ENCODE measurements at places on chromosomes 1 and 21.
A peak's percentile ranks its signal among the peaks of the same experiment; 100 is the strongest.

- DNase-seq: no peak
Measured at GRCh38 chr1:176904057-176904751, 260.3 kb downstream of the ASTN1 start.

DNA sequence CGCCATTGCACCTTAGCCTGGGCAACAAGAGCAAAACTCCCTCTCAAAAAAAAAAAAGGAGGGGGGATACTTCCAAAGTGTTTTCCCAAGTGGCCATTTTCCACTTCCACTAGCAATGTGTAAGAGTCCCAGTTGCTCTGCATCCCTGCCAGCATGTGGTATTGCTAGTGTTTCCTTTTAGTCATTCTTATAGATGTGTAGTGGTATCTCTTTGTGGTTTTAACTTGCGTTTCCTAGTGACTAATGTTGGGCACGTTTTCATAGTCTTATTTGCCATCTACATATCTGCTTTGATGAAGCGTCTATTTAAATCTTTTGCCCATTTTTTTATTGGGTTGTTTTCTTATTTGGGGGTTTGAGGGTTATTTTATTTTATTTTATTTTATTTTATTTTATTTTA lies 31.1 kb downstream of the INAVA start:
- DNase-seq: no peak

GRCh38 chr1:241706967-241707366 lies 54.9 kb downstream of the WDR64 start:
- DNase-seq: no peak

- no peak for DNase-seq
Measured at GRCh38 chr1:86596224-86596623, 49.3 kb downstream of the CLCA4 start.

DNA sequence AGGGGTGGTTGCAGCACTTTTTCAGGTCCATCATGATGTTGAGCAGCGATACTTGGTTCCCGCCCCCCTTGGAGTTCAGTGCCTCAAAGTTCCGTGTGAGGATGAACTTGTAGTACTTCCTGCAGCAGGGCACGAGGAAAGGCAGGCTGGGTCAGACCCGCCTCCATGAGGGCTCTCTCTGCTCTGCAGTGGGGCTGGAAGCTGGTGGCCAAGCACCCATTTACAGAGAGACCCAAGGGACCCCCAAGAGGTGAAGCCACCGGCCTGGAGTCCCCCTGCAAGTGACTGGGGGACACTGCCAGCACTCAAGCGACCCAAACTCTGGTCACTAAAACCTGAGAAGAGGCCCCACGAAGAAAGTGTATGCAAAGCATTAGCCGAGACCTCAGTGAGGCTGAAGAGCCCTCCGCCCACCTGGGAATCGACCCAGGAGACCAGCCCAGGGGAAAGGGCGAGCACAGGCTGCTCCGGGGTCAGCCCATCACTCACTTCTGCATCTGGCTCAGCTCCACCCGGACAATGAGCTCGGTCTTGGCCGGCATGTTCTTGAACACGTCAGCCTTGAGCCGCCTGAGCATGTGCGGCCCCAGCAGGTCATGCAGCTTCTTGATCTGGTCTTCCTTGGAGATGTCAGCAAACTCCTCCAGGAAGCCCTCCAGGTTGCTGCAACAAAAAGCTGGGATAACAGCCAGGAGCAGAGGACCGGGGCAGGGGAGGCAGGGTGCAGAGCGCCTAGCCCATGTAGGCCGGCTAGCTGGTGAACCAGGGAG lies 45.2 kb downstream of the CHD5 start:
- DNase-seq: peak; percentile 7

GRCh38 chr21:41678016-41678923 lies 88.6 kb downstream of the RIPK4 start:
- DNase-seq: no peak

- no peak for DNase-seq
Measured at GRCh38 chr1:71304125-71304524, 223.3 kb upstream of the ZRANB2 start.

GRCh38 chr21:14995695-14996490 lies 68.9 kb downstream of the NRIP1 start:
- no peak for DNase-seq

GRCh38 chr21:39134288-39134810 lies 48.9 kb downstream of the PSMG1 start:
- DNase-seq: no peak

DNA sequence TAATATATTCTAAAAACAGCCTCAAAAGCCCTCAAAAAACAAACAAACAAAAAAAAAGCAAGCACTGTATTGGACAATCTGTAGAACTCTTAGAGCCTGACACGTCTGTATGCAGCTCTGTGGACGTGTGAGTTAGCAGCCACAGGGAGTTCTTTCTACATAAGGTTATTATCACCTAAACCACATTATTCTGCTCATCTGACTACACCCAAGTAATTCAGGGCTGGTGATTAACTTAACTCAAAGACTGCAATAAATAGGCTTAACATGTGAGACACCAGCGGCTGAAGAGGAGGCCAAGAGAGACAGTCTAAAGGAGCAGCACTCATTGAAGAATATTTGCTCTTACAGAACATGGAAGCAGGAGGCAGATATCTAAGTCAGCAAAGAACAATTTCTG lies 316.0 kb downstream of the VAV3 start:
- DNase-seq: no peak

- DNase-seq: no peak
Measured at GRCh38 chr1:175127565-175127964, 59.9 kb downstream of the TNN start.

DNA sequence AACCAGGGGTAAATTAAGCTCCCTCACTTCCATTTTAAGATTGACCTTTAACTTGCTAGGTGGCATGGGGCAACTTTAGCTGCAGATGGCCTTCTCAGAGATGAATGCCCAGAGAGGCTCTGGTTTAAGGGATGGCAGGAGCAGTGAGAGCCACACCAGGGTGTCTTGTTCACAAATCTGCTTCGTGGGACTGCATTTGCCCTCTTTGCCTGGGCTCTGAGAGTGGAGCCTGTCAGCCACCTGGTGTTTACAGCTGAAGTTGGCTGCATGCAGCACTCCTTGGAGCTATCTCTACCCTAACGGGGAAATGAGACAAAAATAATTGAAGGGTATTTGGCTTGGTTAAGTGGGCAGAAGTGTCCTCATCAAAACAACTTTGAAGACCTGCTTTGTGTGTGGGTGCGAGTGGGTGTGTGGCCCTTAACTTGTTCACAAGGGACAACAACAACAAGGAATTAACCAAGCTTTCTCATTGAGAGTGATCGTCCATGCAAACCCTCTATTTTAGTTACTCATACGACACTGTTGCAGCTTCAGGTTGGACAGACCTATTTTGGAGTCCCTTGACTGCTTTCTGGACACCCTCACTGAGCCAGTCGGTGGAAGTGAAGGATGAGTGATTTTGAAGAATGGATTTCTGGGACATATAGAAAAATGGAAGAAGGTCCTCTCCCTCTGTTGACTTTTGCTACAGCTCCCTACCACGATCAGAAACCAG lies 29.8 kb downstream of the PGM1 start:
- DNase-seq: no peak

DNA sequence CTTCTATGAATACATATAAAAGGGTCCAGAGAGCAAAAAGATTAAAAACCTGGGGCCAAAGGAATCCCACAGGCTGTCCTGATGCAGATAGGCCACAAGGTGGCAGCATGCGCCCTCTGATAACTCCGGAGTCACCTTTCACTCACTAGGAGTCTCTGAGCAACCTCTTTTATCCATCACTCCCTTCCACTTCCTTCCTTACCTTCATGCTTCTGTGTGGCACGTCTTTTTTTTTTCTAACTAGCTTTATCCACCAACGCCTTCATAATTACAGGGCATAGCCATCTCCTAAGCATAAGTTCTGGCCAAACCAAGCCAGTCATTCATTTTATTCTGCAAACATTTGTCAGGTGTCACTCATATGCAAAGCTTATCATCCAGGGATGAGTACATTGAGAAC lies 3.9 kb upstream of the PGLYRP4 start:
- peak; percentile 68 for DNase-seq

DNA sequence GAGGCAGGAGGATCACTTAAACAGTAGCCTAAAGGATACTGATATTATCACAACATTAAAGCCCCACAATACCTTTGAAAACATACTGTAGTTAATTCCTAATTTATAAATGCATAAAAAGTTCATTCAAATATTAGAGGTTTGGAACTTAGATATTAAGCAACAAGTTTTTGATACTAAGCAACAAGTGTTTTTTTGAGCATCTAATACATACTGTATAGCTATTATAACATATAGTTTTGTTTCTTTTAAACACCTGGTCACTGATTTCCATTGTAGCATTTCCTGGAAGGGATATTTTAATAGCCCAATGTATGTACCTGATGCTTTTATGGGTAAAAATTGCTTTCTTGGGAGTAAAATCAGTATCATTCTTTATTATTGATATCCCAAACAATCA lies 4.5 kb downstream of the UHMK1 start:
- DNase-seq: no peak

GRCh38 chr1:183276386-183277080 lies 90.5 kb downstream of the LAMC2 start:
- DNase-seq: no peak

- no peak for DNase-seq
Measured at GRCh38 chr1:40648928-40649591, 16.4 kb downstream of the RIMS3 start.

DNA sequence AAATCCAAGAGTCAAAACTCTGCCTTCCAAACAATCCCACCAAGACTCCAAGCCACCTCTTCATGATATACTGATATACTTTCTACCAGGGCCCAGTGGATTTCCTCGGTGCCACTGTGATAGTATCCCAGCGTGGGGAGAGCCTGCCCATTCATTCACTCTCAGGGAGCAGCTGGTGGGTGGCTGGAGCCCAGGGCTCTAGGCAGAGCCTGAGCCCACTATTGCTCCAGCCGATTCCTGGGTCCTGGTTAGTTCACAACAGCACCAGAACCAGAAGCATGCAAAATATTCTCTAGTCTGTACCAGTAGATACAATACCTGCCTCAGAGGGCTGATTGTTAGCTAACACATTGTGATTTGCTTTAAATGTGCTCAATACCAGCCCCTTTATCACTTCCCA lies 831 bp downstream of the CSRP1 start:
- no peak for DNase-seq

GRCh38 chr1:107147843-107148242 lies 7.0 kb downstream of the NTNG1 start:
- no peak for DNase-seq

DNA sequence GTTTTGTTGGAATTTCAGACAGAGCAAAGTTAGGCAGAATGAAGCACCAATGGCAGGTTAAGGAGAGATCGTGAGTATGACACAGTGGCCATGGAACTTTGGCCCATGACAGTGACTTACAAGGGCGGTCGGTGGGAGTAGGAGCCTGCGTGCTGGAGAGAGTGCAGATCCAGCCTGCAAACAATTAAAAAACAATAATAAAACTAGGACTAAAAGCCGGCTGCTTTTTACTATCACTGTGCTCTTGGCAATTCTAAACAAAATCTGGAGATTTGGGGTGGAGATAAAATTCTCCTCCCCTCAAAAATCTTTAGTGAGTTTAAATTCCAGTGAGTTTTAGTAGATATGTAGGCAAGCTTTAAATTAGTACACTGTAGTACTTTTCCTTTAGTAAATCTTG lies 96.9 kb downstream of the DHRS3 start:
- DNase-seq: no peak

DNA sequence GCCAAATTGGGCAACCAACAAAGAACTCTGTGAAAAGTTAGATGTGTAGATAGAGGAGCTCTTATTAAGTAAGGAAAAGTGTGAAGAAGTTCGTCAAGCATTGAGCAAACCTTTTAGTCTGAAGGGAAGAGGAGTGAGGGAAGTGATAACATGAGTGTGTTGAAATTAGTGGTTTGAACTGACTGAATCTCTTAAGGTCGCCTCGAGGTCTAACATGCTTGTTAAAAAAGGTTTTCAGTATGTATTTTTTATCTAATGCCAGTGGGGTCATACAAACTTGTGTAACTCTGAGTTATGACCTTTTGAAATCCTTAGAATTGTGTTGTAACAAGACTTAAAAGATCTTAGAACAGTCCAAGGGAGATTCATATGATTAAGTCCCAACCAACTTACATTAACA lies 34.1 kb downstream of the SOAT1 start:
- no peak for DNase-seq

- no peak for DNase-seq
Measured at GRCh38 chr1:109787211-109787844, 23.6 kb upstream of the EPS8L3 start.

GRCh38 chr1:28326984-28327383 lies 1.9 kb upstream of the MED18 start:
- no peak for DNase-seq

- DNase-seq: no peak
Measured at GRCh38 chr1:101884621-101885020, 112.1 kb downstream of the OLFM3 start.

GRCh38 chr1:99979091-99979490 lies 9.3 kb downstream of the SLC35A3 start:
- no peak for DNase-seq

- DNase-seq: no peak
Measured at GRCh38 chr1:173253046-173253445, 45.9 kb upstream of the TNFSF4 start.

- no peak for DNase-seq
Measured at GRCh38 chr1:26598890-26599289, 69.3 kb downstream of the RPS6KA1 start.

DNA sequence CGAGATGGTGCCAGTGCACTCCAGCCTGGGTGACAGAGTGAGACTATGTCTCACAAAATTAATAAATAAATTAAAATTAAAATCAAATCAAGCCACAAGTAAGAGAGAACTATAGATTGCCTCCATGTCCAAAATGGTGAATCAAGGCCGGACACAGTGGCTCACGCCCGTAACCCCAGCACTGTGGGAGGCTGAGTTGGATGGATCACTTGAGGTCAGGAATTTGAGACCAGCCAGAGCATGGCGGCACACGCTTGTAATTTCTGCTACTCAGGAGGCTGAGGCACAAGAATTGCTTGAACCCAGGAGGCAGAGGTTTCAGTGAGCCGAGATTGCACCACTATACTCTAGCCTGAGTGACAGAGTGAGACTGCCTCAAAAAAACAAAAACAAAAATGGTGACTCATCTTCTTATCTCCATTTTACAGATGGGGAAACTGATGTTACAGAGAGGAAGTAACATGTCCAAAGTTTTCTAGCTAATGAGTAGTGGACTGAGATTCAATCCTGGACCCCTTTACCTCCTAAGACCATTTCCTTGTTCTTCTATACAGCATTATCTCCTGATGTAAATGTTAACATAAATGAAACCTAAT lies 99.0 kb upstream of the HNRNPU start:
- DNase-seq: no peak

All from WTC11 (cell line).